ENCODE measurements at places on chromosomes 7 and 10. TPM values are rescaled to one million over a fixed set of nuclear protein-coding genes. Genes with fewer than 3 reads are reported as not detected.
A peak's percentile ranks its signal among the peaks of the same experiment; 100 is the strongest.

DNA sequence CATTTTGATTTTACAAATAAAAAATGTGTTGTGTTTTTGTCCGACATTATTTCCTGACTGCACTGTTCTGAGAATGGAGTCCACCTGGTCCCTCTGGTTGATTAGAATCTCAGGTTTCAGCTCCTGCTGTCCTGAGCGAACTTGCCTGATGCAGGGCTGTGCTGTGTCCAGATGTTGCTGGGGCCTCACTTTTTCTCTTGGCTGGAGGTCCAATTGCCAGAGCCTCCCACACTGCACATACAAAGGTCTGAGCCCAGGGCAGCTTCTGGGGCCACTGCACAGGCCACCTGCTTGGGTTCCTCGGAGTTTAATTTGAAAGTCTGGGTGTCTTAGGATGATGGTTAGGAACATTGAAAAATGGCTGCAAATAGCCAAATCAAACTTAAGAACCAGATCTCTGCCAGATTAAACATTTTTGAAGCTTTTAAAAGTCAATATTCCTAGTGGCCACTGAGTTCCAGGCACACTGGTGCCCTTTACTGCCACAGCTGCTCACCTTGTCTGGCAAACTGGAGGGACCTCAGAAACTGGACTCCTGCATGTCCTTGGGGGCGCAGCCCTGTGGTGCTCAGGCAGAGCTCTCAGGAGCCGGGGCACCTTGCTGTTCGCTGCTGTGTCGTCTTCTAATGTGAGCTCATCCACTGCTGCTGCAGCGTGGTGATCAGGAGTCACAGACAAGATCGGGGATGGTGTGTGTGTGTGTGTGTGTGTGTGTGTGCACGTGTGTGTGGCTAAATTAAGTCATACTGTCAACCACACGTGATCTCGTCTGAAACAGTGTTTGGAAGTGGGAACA, 75.0 kb downstream of the WDR37 start:
- no peaks in the 10 kb centered on the region for H3K4me1 ChIP-seq
- no peak overlapping the region for H3K4me3 ChIP-seq
- peaks cover 66% of the 10 kb centered on the region for H3K36me3 ChIP-seq
- no peaks in the 10 kb centered on the region for H3K27me3 ChIP-seq
- DNase-seq: no peak

GRCh38 chr7:121504482-121504881, 108.4 kb upstream of the FAM3C start:
- H3K4me1 ChIP-seq: no peaks in the 10 kb centered on the region
- H3K36me3 ChIP-seq: no peaks in the 10 kb centered on the region
- DNase-seq: no peak

TMEM139 gene
- not detected for total RNA-seq

MALRD1 gene
- 0.38 TPM for total RNA-seq

GRCh38 chr10:114576132-114576487, 82.0 kb downstream of the ABLIM1 start:
- H3K36me3 ChIP-seq: no peaks in the 10 kb centered on the region
- H3K4me3 ChIP-seq: no peak overlapping the region
- no peak for DNase-seq
- peaks cover 62% of the 10 kb centered on the region for H3K4me1 ChIP-seq

GRCh38 chr7:131040467-131040932, 287.2 kb upstream of the MKLN1 start:
- no peak overlapping the region for H3K4me3 ChIP-seq
- H3K4me1 ChIP-seq: peaks cover 12% of the 10 kb centered on the region
- peaks cover 4% of the 10 kb centered on the region for H3K36me3 ChIP-seq
- H3K27ac ChIP-seq: peak overlapping the region; percentile 39
- no peaks in the 10 kb centered on the region for H3K27me3 ChIP-seq
- no peak for DNase-seq

ITGB8 gene
- total RNA-seq: 30.5 TPM

All from esophagus squamous epithelium (tissue), 5 donors.